ENCODE measurements at places on chromosomes 7 and 10.

DNA sequence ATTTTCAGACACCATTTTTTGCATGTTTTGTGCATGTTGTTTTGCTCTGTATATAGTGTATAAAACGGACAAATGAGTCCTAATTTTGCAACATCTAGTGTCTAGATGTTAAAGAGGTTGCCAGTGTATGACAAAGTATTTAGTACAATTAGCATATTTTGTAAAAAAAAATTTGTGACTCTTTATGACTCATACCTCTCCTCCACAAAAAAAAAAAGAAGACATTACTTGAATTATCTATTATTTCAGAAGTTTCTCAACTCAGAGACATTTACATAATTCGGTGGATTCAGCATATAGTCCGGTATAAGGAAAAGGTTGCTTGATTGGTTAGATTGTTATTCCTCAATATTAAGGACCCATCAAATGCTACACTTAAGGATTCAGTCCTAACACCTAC is 26.0 kb downstream of the NUP42 start:
- no peak for DNase-seq

GRCh38 chr7:138797715-138798320 is at the start of the genes ATP6V0A4 and TMEM213:
TSS of gene ATP6V0A4 (minus strand) at chr7:138798196. CDS start at chr7:138771247, 26,949 bp downstream.
TSS of gene TMEM213 (plus strand) at chr7:138797994. CDS start at chr7:138798105, 111 bp downstream.
- DNase-seq = no peak

DNA sequence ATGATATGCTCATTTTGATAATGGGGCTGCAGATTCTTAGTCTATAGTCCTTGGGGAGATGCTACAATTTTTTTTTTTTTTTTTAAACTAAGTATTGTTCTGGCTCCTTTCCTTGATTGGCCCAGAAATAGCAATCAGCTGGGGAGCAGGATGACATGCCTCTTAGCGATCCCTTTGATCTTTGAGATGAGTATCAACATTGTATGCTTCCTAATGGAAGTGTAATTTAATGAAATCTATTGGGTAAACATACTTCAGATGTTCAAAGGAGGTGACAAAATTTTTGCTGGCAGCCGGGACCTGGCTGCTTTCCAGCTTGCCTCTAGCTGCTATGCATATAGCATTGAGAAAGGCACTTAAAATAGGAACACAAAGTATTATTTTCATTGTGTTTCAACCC is 43.5 kb downstream of the VTI1A start:
- DNase-seq = peak; percentile 72

DNA sequence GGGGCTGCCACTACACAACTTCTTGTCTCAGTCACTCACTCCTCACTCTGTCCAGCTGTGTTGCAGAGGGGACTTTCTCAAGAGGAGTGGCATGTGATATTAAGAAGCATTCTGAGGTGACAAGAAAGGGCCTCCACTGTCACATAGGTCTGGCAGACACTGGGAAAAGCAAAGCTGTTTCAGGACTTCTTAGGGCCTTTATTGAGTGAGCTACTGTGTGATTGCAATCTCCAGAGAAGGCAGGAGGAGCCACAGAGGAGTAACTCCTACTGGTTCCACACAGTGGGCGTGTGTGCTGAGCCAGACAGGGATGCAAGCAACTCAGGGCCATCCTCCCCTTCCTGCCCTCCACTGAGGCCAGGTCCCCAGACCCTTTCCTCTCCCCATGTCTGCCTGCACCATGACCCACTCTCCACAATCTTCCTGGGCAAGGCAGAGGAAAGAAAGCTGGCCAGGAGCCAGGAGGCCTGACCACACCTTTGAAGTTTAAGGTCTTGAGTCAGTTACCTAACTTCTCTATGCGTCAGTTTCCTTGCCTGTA is 262.0 kb upstream of the ZMIZ1 start:
- no peak for DNase-seq

GRCh38 chr7:1993776-1994740 is 238.7 kb downstream of the MAD1L1 start:
- no peak for DNase-seq

- DNase-seq = no peak
These were observed 20.7 kb downstream of the WAPL start for GRCh38 chr10:86500846-86501245.

GRCh38 chr7:30240106-30240800 is 44.1 kb upstream of the ZNRF2 start:
- no peak for DNase-seq

DNA sequence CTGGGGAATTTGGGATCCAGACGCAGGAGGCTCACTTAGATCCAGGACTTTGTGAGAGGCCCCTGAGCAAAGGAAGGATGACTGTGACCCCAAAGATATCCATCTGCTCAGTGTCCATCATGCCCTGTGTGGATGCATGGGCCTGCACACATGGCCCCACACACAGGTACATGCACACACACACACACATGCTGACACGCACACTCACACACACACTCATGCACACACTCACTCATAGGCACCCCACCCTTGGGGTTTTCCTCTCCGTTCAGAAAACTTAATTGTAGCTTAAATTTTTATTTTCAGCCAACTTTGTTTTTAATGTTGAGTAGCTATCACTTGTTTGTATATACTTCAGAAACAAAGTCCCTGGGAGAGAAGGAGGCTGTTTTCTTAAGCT is 93.6 kb upstream of the PPIF start:
- no peak for DNase-seq

GRCh38 chr7:84177758-84178412 is 16.7 kb downstream of the SEMA3A start:
- DNase-seq = peak; percentile 98

DNA sequence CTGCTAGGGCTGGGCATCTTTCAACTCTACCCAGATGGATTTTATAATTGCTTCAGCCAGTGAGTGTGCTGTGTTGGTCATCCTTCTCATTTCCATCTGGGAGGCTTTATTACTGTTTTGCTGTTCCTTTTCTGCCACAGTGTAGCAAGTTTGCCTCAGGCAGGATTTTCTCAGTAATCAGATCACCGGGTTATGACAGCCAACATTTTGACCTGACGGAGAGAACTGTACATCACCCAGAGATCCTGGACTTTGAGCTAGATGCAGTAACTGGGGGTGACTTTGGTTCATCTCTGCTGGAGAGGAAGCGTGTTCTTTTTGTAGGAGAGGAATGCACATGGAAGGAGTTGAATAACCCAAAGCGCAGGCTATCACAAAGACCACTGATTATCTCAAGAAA is 111.8 kb upstream of the AGR3 start:
- DNase-seq = no peak

DNA sequence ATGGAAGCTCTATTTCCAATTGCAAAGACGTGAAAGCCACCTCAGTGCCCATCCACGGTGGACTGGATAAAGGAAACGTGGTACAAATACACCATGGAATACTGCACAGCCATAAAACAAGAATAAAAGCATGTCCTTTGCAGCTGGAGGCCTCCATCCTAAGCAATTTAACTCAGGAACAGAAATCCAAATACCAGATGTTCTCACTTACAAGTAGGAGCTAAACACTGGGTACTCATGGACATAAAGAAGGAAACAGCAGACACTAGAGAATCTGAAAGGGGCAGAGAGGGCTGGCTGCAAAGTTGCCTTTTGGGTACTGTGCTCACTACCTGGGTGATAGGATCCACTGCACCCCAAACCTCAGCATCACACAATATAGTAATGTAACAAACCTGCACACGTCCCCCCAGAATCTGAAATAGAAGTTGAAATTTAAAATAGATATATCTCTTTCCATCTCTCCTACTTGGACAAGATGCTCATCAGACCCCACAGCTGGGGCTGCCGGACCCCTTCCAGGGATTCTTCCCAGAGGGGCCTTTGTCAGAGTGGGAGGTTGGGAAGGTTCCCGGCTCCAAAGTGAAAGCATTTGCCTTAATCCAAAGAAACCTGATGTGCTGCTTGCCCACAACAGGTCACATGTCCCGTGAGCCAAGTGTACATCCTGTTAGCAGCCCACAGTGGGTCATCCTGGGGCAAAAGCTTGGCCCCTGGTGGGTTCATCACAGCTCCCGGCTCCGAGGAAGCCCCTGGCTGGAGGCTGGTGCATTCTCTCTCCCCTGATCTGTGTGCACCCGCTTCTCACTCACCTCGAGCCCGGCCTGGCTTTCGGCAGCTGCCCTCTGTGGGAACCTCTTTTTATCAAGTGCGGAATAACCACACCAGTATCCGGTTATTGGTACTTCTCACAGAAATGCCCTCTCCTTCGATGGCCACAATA is 172.3 kb upstream of the PPP2R2D start:
- no peak for DNase-seq

DNA sequence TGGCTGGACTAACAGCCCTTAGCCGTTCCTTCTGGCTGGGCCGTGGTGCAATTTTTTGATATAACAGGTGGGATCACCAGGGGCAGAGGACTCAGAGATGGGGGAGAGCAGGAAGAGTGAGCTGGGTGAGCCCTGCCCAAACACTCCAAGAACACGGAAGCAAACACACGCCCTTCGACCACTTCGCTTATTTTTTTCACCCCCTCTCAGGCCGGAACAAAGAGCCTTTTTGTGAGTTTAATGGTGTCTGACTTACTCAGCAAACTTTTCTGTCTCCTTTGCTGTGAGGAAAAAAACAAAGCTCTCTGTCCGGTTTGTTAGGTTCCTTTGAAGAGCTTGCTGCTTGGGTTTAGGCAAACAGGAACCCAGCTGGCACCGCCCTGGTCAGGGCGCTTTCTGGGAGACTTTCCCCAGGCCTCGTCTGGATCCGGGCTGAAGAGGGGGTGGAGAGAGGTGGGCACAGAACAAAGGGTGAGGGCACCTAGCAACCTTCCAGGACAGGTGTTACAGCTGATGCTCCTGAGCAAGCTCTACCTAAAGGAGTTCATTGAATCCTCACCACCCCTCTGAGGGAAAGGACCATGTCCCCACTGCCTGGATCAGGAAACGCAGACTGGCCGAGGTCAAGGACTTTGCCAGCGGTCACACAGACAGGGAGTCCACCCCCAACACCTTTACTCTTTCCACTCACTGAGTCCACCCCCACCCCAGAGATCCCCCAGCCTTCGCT is 23.3 kb downstream of the CALML3 start:
- DNase-seq = no peak

- DNase-seq = no peak
These were observed 98.5 kb downstream of the WDR11 start for GRCh38 chr10:120949609-120950031.

- DNase-seq = no peak
These were observed 468.6 kb upstream of the TEX47 start for GRCh38 chr7:89264126-89264525.

DNA sequence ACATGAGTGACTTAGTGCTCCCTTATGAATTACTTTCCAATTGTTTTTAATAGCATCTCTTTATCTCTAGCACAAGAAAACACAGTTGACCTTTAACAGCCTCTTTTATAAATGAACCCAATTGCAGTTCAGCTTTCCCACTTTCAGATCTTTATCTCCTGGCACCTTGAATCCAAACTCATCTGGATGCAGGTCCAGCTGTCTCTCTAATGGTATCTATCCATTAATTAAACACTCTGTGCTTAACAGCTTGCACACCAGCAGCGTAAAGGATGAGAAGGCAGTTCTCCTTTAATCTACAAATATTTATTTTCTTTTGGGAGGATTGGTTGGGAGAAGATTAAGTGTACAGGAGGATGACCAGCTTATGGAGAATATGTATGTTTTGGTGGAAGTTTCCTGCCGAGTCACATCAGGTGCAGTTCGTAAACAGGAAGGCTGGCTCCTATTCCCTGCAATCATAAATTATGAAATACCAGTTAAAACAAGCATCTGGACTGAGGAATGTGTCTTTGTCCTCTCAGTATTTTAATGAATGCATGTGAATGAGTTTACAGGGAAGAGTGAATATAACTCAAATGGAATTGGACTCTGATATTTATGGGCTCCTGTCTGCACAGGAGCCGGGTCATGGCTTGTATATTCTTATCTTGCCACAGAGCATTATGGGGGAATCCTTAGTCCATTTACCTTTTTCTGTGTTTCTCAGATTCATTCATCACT is 232.7 kb downstream of the PHF14 start:
- peak; percentile 61 for DNase-seq

GRCh38 chr10:35487336-35488034 is 117.7 kb upstream of the GJD4 start:
- DNase-seq = no peak

DNA sequence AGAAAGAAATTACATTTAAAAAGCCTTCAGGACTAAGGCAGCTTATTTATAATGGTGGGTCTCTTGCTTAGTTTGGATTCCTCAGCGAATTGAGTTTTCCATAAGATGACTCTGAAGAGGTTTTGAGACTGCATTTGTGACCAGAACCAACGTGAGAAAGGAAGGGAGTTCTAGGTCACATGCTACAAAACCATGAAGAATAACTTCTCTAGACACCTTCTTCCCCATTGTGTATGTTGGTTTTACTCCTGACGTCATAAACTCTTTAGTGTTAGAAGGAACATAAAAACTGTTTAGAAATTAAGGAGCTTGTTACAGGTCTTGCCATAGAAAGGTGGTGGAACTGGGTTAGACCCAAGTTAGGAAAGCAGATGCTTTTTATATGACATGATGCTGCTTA is 11.1 kb downstream of the PTPN12 start:
- no peak for DNase-seq

GRCh38 chr10:112752288-112752687 is 197.8 kb upstream of the TCF7L2 start:
- DNase-seq = no peak

DNA sequence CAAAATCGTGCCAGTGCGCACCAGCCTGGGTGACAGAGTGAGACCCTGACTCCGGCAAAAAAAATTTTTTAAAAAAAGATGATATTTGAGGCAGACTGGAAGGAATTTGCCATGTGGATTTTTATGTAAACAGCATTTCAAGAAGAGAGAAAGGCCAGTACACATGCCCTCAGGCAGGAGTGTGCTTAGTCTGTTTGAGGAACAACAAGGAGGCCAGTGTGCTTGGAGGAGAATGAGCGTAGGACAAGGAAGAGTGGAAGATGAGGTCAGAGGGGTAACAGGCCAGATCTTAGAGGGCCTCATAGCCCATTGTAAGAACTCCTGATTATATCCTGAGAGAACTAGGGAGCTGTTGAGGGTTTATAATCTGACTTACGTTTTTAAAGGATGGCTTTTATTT is 17.2 kb upstream of the STRIP2 start:
- no peak for DNase-seq

GRCh38 chr10:31350891-31351290 is 31.9 kb downstream of the ZEB1 start:
- DNase-seq = no peak
